T-helper 1 cell treated with Interleukin-12 subunit alpha and Interleukin-12 subunit beta and Interleukin-4 antibody, amounts not matched to agents 30 ng/mL and 1 ng/mL, for 36 hours (primary cell): ENCODE measurements at places on chromosomes 2 and 18. TPM values are rescaled to one million over a fixed set of nuclear protein-coding genes. Genes with fewer than 3 reads are reported as not detected.

PPP4R1 gene
- total RNA-seq = 48.9 and 56.0 TPM in 2 replicates

UPP2 gene
- 0.07 TPM in 1 of 2 replicates, not detected in the other for total RNA-seq

ANO7 gene
- 0.46 and 0.61 TPM in 2 replicates for total RNA-seq

MC2R gene
- total RNA-seq = not detected in 2 replicates

PARD3B gene
- 0.83 and 0.96 TPM in 2 replicates for total RNA-seq

DNAJB2 gene
- 46.7 and 53.0 TPM in 2 replicates for total RNA-seq

MAPK4 gene
- not detected in 2 replicates for total RNA-seq

ANKRD62 gene
- total RNA-seq = not detected in 2 replicates

FOXI3 gene
- total RNA-seq = not detected in 2 replicates

SH3BP4 gene
- total RNA-seq = 0.07 and 0.12 TPM in 2 replicates

ALPP gene
- not detected in 2 replicates for total RNA-seq

TUBB8B gene
- not detected in 2 replicates for total RNA-seq

SRD5A2 gene
- total RNA-seq = not detected in 2 replicates

MTA3 gene
- total RNA-seq = 25.6 and 30.3 TPM in 2 replicates

ALPG gene
- not detected in 2 replicates for total RNA-seq

CCDC68 gene
- total RNA-seq = not detected in 2 replicates

PAX3 gene
- not detected in 2 replicates for total RNA-seq

RNF138 gene
- total RNA-seq = 65.4 and 67.8 TPM in 2 replicates

PGAP1 gene
- total RNA-seq = 44.9 and 52.1 TPM in 2 replicates

APCDD1 gene
- total RNA-seq = not detected in 2 replicates

SLC19A3 gene
- total RNA-seq = not detected in 2 replicates

MBP gene
- total RNA-seq = 90.8 and 92.0 TPM in 2 replicates

DCC gene
- total RNA-seq = not detected in 2 replicates

PRKAG3 gene
- not detected in 2 replicates for total RNA-seq

FRZB gene
- not detected in 2 replicates for total RNA-seq

IKZF2 gene
- total RNA-seq = 2.6 TPM in 2 replicates
